ENCODE measurements at places on chromosomes 2 and 18. TPM values are rescaled to one million over a fixed set of nuclear protein-coding genes. Genes with fewer than 3 reads are reported as not detected.

CIDEA gene
- not detected for polyA plus RNA-seq

RPRM gene
- 0.50 TPM for polyA plus RNA-seq

CNGA3 gene
- polyA plus RNA-seq, result 0.13 TPM

NETO1 gene
- polyA plus RNA-seq, result 0.05 TPM

SOWAHC gene
- polyA plus RNA-seq, result 5.2 TPM

ARHGAP15 gene
- polyA plus RNA-seq, result 5.9 TPM

DNA sequence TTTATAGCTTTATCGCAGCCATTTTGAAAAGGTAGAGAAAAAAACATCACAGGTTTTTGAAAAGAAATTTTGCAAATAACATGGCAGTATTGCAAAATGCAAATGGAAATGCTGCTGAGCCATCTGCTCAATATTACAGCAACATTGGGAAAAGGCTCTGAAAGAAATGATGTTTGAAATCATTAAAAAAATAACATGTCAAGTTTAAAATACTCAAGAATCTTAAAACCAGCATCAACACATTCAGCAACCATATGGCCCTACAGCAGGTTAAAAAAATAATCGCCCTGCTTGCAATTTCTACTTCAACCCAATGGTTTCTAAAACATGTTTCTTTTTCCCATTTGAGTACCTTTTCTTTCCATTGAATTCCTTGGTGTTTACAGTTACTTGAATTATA is 289.4 kb downstream of the AFF3 start:
- no peak for DNase-seq

DNA sequence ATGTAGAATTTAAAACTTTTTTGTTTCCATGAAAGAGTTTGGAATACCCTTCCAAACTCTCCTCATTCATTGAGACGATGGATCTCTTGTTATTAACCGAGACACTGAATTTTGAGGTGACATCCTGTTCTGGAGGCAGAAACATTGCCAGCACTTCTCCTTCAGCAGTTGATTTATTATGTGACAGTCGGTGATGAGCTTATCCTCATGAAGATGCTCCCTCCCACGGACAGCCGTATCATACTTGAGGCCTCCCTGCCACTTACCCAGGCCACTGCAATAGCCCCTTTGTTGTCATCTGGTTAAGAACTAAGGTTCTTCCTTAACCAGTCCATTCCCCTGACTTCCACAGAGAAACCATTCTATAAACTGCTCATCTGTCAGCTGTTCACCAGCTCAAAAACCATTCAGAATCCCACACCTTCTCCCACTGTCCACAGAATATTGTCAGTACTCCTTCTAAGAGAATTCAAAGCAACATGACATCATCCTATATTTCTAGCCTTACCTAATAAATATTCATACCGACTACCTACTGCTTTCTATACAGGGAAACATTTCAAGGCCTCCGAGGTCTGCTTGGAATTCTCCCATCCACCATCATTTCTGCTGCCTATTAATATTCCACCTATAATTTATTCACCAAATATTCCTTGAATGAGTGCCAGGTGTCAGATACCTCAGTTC is 139.0 kb upstream of the TRIB2 start:
- DNase-seq, result no peak

GRCh38 chr2:214652473-214652872 is 157.0 kb downstream of the BARD1 start:
- no peak for DNase-seq

GRCh38 chr2:156339110-156339847 is 6.8 kb upstream of the NR4A2 start:
- DNase-seq, result peak; percentile 14

GRCh38 chr2:236855866-236856847 is 229.5 kb upstream of the COPS8 start:
- no peak for DNase-seq

- DNase-seq, result peak; percentile 46
Measured at GRCh38 chr2:50955081-50955480, 76.9 kb downstream of the NRXN1 start.

DNA sequence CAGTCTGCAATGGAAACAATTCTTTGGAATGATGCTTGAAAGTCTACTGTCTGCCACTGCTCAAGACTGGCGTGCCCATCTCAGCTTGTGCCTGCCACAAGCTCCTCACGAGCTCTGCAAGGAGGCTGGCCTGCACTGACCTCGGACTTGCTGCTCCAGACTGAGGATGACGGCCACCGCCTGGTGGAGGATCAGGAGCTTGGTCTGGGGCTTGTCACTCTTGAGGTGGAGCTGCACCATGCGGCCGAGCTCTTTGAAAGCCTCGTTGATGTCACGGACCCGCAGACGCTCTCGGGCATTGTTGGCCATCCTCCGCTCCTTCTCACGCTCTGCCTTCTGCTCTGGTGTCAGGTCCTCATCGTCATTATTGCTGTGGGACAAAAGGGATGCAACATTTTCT is 269.4 kb upstream of the CCDC68 start:
- no peak for DNase-seq

- DNase-seq, result peak; percentile 81
Measured at GRCh38 chr2:70861777-70862625, 26.4 kb upstream of the CD207 start.

DNA sequence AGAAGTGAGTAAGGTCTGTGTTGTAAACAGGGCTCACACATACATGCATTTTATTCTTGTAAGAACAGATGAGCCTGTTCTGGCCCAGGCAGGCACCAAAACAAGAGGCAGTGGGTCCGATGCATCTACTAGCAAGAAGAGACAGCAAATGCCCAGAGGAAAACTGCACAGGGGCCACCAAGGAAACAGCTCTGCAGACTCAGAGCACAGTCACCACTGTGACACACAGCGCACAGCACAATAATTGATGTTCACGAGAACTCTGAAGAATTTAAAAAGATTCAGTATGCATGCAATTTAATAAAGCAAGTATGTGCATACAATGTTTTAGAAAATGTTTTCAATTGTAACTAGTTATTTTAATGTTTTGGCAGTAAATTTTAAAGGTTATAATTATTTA is 24.8 kb downstream of the LONRF2 start:
- DNase-seq, result no peak

GRCh38 chr2:240814946-240815760 is 4.9 kb downstream of the KIF1A start:
- DNase-seq, result no peak

DNA sequence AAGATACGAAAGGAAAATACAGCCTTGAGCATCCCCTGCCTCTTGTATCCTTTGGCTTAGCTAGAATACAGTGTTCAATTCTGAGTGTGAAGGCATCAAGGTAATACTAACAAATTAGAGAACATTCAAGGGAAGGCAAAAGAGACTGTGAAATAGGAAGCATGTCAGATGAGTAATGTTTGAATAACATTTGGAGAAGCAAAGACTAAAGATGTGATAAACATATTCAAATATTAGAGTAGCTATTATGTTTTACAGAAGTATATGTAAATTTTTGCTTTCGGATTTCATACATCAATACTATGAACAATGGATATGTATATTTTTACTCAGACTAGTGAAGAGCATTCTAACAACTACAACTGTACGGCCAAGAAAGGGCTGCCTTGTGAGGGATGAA is 161.7 kb upstream of the FN1 start:
- DNase-seq, result no peak

DNA sequence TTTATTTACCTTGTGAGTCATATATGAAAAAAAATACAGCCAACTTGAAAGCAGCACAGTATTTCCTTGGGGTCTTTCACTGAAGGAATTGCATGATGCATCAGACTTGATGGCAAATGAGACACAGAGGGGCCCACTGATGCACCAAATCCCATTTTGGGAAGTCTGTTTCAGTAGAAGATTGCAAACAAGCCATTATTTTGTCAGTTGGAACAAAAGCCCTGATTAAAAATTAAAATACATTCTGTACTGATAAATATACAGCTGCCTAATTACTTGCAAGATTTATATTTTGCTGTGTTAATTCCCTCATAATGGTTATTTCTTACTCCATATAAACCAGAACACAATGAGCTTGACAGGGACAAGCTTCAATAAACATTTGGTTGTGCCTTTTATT is 370.4 kb downstream of the SUCLG1 start:
- no peak for DNase-seq

DNA sequence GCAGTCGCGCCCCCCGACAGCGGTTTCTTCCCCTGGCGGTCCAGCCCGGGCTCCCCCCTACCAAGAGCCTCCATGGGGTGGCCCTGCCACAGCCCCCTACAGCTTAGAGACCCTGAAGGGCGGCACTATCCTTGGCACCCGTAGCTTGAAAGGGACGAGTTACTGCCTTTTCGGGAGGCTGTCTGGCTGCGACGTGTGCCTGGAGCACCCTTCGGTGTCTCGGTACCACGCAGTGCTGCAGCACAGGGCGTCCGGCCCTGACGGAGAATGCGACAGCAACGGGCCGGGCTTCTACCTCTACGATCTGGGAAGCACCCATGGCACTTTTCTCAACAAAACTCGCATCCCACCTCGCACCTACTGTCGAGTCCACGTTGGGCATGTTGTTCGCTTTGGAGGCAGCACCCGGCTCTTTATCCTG is 475 bp downstream of the SLC4A1AP start:
- DNase-seq, result no peak

- peak; percentile 35 for DNase-seq
Measured at GRCh38 chr2:199581935-199582360, 124.2 kb upstream of the SATB2 start.

GRCh38 chr2:228197504-228197903 is 16.0 kb upstream of the SPHKAP start:
- DNase-seq, result no peak

DNA sequence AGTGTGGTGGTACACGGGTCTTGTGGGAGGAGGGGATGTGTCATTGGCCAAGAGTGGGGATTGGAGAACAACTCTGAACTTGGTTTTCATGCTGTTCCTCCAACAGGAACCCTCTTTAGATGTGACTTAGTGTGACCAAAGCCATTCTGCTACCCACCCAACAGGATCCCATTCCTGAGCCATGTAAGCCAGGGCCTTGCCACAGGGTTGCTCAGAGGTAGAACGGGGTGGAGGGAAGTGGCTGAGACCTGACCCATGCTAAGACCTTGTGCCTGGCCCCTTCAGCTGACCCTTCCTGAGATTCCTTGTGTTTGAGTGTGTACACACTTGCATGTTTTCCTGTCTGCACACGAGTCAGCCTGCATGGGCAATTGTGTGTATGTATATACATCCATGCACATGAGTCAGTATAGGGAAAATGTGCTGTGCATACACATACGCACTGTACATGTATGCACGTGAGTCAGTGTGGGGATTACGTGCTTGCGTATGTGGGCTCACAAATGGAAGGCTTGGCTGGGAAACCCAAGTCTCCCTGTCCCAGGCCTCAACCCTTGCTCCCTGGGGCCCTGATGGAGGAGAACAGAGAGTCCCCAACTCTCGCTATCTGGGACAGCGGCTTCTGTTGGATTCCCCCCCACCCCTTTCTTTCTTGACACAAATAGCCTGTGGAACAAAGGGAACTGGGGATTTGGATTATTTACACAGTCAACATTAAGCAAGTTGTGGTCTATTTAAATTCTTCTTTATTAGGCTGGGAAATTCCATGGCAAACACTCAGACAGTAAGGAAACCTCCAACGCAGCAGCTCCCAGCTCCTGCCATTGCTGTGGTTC is 339.8 kb downstream of the DYSF start:
- no peak for DNase-seq

- DNase-seq, result no peak
Measured at GRCh38 chr2:53512071-53512826, 255.4 kb upstream of the CHAC2 start.

- DNase-seq, result no peak
Measured at GRCh38 chr2:170827841-170828532, 11.3 kb downstream of the GAD1 start.

- DNase-seq, result no peak
Measured at GRCh38 chr2:233424154-233424951, 70.1 kb downstream of the DGKD start.

GRCh38 chr2:111640480-111640879 is 243.5 kb downstream of the ANAPC1 start:
- DNase-seq, result no peak

GRCh38 chr18:27887287-27887686 is 289.6 kb downstream of the CDH2 start:
- DNase-seq, result no peak

DNA sequence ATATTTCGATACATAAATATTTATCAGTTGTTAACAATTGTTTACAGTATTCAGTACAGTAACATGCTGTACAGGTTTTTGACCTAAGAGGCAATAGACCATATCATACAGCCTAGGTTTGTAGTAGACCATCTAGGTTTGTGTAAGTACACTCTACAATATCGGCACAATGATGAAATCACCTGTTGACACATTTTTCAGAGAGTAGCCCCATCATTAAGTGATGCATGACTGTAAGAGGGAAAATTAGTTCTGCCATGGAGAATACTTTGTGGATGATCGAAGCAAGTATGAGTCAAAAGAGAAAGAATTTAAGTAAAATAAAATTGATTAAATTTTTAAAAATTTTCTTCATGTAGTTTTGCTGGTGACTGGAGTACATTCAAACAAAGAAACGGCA is 32.6 kb downstream of the VIT start:
- DNase-seq, result no peak

GRCh38 chr2:1496359-1496821 is 83.1 kb downstream of the TPO start:
- DNase-seq, result no peak

DNA sequence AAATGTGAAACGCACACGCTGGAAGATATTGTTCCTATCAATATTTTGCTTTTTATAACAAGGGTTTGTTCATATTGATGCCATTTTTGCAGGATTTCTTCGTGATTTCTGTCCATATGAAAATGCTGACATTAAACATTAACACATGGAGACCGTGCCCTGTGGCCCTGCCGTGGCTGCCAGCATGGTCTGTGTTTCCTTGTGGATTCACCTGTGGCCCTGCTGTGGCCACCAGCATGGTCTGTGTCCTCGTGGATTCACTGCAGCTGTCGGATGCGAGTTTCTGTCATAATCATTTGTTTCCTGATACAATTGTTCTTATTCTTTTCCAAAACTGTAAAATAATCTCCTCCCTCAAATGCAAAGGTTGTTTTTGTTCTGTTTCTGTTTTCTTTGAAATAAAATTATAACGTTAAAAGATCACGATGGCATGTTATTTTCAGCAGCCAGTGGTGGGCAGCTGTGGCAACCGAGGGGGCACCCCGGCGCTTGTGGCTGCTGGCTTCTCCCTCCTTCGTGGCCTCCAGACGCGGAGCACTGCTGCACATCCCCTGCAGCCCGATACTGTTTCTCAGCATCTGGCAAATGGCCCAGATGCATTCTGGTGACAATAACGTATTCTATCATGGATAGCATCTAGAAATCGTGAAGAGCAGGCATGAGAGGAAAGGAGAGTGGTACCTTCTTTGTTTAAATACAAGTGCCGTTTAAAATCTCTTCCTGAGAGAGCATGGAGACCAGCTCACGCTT is 143.5 kb downstream of the PTGR3 start:
- DNase-seq, result no peak

Measured in lung (tissue), 17 donors.